ENCODE measurements at places on chromosomes 5 and 9.

DNA sequence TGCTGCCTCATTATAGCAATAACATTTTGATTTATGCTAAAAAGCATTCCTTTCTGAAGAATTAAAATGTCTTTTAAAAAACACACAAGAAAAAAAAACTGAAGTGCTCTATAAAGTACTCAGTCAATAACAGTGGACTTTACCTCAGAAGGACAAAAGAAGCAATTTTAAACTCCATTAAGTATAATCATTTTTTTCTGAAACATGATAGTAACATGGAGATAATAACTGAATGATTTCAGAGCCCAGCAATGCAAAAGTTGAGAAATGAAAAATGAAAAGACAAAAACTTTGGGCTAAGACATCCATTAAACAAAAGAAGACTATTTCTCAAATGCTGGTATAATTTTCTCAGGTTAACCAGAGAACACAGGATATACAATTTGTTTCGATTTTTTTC lies 78.7 kb downstream of the RFX3 start:
- DNase-seq: no peak

DNA sequence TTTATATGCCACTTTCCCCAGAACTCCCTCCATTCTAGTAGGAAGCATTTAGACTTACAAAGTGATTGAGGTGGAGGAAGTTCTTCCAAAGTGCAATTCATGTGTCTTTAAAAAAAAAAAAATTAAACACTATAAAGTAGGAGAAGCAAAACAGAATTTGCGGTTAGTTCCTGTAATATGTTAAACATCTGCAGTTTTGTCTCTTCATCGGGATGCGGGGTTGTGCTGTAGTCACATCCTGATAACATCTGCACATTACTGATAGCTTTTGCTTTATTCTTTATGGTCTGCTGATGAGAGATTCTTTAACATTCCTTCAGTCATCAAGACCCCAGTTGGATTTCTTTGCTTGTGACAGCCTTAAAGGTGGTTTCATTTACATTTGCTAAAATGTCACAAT lies 694.3 kb downstream of the NR2F1-AS1 start:
- DNase-seq: no peak

DNA sequence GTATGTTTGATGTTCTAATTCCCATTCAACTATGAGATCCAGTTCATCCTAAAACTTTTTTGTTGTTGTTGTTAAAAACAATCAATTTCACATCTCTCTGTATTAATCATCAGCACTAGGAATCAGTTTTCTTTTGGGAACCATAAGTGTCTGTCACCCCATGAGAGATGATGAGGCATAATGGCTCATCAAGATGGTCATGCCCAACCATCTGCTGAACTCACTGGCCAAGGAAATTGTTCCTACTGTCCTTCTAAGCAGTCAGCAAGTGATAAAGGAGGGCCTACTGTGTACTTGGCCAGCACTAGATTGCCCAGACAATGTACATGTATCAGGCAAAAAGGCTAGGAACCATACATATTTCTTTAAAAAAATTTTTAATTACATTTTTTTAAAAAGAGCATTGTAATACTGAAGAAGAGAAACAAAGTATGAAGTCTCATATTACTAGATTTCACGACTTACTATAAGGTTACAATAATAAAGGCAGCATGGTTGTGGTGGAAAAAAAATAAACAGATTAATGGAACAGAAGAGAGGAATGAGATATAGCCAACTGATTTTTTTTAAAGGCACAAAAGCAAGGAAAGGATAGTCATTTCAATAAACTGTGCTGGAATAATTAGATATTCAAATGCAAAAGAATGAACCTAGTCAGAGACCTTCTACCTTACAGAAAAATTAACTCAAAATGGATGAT lies 458.3 kb downstream of the SPOCK1 start:
- no peak for DNase-seq

DNA sequence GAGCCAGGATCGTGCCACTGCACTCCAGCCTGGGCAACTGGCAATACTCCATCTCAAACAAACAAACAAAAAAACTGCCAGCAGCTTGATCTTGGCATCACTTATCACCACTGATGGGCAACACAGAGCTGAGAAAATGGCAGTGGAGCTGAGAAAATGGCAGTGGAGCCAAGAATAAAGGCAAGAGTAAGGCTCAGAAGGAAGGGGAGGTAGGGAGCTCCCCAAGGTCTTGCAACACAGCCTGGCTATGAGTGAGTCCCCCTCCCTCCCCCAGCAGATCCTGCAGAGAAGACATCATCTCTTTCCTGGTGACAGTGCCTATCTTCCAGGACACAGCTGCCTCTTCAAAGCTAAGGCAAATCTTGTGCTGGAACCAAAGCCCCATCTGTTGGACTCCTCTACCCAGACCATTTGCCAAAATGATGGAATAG lies 70.3 kb downstream of the UGCG start:
- no peak for DNase-seq

GRCh38 chr5:32265902-32266301 lies 46.8 kb downstream of the MTMR12 start:
- DNase-seq: no peak

GRCh38 chr9:115946530-115946929 lies 207.1 kb upstream of the PAPPA start:
- no peak for DNase-seq
